ENCODE measurements at places on chromosomes 6 and 20.

GRCh38 chr6:140271759-140272377, 897.4 kb upstream of the CITED2 start:
- no peak for DNase-seq

GRCh38 chr20:37376324-37376723, 30.4 kb downstream of the SRC start:
- no peak for DNase-seq

GRCh38 chr20:10978019-10978702, 304.4 kb upstream of the JAG1 start:
- DNase-seq: no peak

GRCh38 chr6:28368522-28368921, 18.8 kb downstream of the ZKSCAN3 start:
- no peak for DNase-seq

Measured in stimulated activated CD4-positive, alpha-beta T cell treated with anti-CD3 and anti-CD28 coated beads, Interleukin-1b, Interleukin-23, amount 100 ng/mL, for 24 hours (primary cell).